ENCODE measurements at places on chromosomes 2 and 18.

- DNase-seq = peak; percentile 32
Observed at GRCh38 chr2:175575346-175576258, 394.1 kb upstream of the ATP5MC3 start.

DNA sequence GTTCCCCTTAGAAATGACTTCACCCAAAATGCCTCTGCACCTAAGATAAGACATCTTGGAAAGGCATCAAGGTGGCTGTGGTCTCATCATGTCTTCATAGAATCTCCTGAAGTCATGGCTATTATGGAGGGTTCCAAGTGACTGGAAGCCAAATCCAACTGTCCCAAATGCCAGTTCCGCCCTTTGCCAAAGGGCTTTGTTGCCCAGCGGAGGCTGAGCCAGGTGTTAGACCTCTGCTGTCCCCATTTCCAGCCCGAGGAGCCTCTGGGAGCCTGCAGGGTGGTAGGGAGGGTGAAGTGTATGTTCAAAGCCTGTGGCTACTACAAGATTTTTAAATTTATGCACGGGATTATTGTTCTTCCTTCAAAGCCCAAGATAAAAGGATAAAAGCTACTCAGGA is 25.7 kb downstream of the RHOB start:
- DNase-seq = no peak

DNA sequence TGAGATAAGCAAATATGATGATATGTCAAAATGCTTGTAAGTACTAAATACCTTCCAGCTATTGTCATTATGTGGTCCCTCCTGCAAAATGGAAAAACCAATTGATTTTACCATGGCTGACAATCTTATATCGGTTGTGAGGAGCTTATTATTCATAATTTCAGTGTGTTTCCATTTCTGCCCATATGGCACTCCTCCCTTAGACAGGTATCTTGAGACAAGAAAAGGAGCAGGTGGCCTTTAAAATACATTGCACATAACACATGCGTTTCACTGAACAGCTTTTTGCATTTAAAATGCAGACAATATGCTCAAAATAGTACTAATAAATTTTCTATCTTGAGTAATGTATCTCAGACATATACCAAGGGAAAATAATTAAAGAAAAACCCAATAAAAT is 60.2 kb upstream of the SH3RF3 start:
- no peak for DNase-seq

DNA sequence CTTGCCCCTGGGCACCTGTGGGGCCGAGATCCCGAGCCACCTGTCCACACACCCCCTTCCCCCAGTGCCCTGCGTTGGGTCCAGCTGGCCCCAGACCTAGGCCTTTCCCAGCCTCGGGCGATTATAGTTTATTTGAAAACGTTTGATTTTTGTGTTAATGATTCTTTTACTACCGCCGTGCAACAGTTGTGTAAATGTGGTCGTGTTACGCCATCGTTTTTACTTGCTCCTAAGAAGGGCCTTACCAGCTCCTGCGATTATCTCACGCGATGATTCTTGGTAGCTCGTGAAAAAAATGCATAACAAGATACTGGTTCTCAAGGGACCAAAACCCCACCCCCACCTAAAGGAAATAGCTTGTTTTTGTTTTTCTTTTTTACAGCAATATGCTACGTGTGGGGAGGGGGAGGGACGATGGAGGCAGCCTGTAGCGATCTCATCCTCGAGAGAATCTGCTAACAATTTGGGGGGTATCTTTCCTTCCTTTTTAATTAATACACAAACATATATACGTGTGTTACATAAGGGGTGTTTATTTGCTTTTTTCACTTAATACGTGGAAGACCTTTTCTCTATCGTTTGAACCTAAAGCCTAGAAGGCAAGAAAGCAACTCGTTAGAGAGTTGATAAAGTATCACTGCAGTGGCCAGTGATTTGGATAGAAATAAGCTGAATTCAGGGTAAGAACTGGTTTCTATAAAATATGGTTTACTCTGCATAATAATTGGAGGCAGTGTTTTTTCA is 1.0 kb downstream of the ZDBF2 start:
- peak; percentile 44 for DNase-seq

GRCh38 chr2:219706823-219707281 is 79.4 kb downstream of the SLC4A3 start:
- no peak for DNase-seq

DNA sequence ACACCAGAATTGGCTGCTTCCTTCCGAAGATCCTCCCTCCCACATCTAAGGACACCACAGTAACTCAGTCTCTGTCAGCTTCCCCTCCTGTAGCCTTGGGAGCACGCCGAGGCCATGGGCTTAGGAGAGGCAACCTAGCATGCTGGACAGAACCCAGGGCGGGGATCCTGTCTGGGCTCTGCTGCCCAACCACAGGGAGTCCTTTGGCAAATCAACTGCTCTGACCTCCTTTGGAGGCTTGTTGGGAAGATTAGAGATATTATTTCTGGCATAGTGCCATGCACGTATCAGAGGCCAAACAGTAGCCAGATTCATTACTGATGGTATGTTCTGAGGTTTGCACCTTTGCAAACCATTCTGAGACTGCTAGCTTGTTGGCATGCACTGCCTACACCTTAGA is 262.7 kb upstream of the EPAS1 start:
- no peak for DNase-seq

DNA sequence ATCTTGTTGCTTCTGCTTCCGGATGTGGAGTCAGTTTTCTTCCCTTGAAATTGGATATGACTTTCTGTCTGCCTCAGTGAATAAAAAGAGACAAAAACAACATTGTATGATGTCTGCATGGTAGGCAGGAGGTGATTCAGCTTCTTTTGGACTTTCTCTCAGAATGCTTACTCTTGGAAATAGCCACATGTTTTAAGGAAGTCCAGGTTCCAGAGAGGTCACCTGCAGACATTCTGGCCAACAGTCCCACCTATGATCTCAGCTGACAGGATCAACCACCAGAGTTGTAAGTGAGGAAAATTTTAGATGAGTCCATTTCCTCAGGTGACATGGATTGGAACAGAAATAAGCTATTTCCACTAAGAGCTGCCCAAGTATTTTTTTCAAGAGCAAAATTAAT is 508.7 kb upstream of the FAM98A start:
- DNase-seq = no peak

DNA sequence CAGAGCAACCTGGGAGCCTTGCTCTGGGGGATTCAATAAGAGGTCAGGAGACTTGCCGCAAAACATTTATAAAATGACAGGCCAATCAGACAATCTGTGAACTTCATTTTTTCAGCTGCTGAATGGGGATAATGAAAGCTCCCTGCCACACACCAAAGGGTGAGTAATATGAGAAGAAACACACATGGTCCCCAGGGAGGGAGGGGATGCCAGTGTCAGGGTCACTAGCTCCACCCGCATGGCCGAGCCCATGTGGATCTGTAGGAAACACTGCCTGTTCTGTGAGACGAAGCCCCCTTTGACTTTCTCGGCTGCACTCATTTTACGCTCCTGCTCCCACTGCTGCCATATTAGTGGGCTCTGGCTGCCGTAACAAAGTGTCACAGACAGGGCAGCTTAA is 521.0 kb upstream of the RAB6C start:
- no peak for DNase-seq

DNA sequence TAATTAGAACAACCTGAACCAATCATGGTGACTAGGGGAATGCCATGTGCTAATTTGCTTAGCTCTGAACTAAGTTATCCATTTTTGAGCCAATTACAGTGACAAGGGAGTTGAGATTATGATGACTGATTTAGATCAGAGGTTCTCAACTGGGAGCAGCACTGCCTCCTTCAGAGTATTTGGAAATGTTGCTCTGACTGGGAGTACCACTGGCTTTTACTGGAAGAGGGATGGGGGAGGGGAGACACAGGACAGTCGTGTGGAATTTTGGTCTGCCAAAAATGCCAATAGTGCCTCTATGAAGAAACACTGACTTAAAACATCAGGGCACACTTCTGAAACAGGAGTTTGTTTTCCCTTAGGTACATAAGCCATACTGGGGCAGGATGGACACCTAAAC is 48.1 kb upstream of the VPS54 start:
- no peak for DNase-seq

DNA sequence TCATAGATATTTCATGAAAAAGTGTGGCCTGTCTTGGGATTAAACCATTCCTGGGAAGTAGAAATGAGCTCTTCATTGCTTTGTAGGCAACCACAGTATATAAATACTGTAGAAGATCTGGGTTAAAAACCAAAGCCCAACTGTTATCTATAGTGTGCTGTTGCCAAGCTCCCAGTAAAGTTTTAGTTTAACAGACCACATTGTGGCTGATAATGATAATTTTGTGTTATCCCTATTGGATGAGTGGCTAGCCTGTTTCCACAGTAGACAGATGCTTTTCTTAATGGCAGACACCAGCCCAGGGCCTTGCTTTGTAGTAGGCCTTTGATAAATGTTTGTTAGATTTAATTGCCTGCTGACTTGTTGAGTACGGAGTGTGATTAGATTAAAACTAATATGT is 52.1 kb downstream of the FMNL2 start:
- no peak for DNase-seq

- DNase-seq = no peak
Observed at GRCh38 chr2:160551259-160551658, 57.7 kb upstream of the RBMS1 start.

DNA sequence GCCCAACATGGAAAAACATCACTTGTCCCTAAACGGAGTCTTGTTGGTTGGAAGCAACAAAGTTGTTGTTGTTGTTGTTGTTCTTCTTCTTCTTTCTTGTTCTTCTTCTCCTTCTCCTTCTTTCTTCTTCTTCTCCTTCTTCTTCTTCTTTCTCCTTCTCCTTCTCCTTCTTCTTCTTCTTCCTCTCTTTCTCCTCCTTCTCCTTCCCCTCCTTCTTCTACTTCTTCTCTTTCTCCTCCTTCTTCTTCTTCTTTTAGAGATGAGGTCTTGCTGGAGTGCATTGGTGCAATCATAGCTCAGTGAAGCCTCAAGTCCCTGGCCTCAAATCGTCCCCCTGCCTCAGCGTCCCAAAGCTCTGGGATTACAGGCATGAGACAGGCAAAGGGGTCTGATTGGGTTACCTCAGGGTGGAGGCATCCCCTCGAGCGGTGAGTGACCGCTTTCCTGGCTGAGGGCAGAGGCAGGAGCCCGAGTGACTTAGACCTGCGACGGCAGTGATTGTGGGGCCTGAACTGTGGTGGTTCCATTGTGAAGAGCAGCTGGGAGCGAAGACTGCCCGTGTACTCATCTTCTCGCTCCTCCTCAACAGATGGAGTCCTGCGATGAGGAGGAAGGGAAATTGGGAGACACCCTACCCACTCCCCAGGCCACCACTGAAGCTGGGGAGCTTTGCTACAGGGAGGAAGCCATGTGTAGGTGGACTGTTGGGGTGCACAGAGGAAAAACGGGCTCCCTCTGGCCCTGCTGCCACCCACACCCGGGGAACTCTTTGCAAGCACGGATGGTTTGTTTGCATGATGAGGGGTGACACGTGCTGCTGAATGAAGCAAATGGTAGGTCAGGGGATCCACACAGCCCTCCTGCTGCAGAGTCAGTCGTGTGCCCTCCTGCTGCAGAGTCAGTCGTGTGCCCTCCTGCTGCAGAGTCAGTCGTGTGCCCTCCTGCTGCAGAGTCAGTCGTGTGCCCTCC is 7.0 kb upstream of the PER2 start:
- no peak for DNase-seq

DNA sequence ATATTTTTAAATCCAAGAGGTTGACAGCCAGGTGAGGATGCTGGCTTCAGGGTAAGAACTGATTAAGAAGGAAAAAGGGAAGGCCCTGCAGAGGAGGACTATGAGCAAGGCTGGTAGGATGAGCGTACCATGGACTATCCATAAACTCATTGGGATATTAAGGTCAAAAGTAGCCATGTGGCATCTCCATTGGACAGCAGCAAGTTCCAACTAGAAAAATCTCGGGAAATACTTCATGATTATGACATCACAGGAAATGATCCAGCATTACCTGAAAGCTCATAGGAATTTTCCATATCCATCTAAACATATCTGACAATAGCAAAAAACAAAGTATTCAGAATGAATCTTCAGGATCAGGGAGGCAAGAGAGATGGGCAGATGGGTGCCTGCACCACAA is 34.2 kb downstream of the TGFA start:
- no peak for DNase-seq

DNA sequence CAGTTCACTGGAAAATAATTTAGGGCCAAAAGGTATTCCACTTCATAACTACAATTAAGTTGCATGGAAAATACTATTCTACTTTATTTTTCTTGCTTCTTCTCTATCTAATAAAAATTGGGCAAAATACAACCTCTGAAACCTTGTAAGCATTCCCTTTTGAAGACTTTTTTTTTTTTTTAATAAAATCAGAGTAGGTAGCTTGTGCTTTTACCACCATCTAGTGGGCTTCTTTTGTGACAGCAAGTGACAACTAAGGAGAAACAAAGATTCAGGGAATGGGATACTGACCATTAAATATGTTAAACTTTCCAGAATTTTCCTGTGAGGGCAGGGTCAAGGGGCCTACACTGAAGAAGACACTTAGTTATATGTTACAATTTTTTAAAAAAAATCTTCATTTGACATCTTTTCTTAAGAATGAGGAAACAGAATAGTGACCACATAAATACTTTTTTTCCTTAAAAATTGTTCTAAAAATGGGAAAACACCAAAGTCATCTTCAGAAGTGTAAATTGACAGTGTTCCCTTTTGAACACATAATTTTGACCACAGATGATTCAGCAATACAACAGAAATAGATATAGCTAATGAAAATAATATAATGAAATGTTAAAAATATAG is 1183.2 kb upstream of the ACVR2A start:
- DNase-seq = no peak

DNA sequence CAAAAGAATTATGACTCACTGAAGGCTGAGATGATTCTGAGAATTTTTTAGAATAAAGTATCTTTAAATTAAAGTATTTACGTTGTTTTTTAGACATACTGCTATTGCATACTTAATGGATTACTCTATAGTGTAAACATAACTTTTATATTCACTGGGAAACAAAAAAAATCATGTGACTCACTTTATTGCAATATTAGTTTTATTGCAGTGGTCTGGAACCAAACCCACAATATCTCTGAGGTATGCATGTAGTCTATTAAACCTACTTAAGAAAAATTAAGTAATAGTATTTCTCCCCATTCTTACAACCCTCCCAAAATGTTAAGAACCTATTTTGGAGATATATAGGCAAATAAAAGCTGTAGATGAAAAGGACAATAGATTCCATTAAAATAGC is 142.9 kb upstream of the ZNF521 start:
- DNase-seq = no peak

- no peak for DNase-seq
Observed at GRCh38 chr18:45837283-45838070, 12.0 kb downstream of the SIGLEC15 start.

DNA sequence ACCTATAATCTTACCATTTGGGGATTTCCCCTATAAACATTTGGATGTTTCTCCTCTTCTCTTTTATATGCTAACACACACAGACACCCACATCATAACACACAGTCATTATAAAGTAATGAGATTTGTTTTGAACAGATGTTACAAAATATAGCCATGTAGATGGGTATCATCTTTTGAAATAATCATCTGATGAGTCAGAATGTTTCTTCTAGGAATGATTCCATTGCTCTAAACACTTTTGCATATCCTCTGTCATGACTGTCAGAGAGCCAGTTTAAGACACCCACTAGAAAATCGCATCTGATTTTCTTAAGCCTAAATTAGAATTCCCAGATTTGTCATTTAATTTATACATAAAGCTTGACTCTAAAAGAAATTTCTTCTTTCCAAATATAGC is 442.6 kb downstream of the CMPK2 start:
- no peak for DNase-seq

GRCh38 chr18:62420513-62421209 is 95.6 kb downstream of the TNFRSF11A start:
- DNase-seq = peak; percentile 65

All from GM10248 (cell line).